ENCODE measurements at places on chromosomes 4 and X.

GRCh38 chrX:19810006-19810774, 77.2 kb downstream of the SH3KBP1 start:
- no peak for DNase-seq

- DNase-seq = no peak
Observed at GRCh38 chr4:81694176-81694913, 222.6 kb upstream of the RASGEF1B start.

DNA sequence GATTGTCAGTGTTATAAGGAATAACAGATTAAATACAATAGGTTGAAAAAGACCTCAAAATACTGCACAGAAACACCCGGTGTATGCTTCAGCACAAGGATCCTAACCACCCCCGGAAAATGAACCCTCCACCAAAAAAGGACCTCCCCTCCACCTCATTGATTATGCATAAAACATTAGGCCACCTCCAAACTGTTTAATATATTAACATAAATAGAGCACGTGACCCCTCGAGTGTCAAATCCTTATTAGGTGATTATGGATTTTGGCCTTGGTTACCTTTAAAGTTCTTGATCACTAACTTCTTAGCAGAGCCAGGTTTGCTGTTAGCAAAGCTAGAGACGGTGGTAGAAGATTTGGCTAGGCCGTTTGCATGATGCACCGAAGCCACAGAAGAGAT, 958 bp downstream of the CUL4B start:
- DNase-seq = peak; percentile 3

DNA sequence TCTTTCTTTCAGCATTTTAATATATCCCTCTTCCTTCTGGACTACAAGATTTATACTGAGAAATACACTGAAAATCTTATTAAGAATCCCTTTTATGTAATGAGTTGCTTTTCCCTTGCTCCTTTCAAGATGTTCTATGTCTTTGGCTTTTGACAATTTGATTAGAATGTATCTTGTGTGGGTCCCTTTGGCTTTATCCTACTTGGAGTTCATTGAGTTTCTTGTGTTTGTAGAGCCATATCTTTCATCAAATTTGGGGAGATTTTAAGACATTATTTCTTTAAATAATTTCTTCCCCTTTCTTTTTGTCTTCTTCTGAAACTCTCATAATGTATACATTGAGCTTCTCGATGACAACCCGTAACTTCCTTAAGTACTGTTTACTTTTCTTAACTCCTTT, 739.9 kb upstream of the AMOT start:
- no peak for DNase-seq

GRCh38 chr4:101670897-101671296, 119.6 kb upstream of the BANK1 start:
- DNase-seq = no peak

DNA sequence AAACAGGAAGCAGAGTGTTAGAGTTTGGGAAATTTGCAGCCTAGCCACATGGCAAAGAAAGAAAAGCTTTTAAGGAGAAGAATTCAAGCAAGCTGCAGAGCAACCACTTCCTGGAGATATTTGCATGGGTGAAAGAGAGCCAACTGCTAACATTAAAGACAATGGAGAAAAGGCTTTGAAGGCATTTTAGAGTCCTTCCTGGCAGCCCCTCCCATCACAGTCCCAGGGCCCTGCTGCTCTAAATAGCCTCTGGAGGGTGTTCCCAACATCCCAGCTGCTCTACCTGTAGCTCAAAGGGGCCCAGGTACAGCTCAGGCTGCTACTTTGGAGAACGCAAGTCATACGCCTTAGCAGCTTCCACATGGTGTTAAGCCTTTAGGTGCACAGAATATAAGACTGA, 235.9 kb upstream of the FMR1 start:
- no peak for DNase-seq

DNA sequence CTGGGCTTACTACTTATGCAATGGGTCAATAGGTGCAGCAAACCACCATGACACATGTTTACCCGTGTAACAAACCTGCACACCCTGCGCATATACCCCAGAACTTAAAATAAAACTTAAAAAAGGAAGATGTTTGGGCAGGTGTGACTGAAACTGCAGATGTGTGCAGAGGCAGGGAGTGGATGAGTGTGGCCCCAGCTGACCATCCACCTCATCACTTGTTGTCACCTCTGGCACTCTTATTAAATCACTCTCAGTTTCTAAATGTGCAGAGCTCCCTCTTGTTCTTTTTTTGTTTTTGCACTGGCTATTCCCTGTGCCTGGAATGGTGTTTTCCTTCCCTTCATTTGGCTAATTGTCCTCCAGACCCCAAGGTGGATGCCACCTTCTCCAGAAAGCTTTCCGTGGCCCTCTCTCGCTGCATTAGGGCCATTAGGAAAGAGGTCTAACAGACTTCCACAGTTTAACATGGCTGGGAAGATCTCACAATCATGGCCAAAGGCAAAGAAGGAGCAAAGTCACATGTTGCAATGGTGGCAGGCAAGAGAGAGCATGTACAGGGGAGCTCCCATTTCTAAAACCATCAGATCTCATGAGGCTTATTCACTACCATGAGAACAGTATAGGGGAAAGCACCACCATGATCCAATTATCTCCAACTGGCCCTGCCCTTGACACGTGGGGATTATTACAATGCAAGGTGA, 58.5 kb downstream of the SLC2A9 start:
- no peak for DNase-seq

DNA sequence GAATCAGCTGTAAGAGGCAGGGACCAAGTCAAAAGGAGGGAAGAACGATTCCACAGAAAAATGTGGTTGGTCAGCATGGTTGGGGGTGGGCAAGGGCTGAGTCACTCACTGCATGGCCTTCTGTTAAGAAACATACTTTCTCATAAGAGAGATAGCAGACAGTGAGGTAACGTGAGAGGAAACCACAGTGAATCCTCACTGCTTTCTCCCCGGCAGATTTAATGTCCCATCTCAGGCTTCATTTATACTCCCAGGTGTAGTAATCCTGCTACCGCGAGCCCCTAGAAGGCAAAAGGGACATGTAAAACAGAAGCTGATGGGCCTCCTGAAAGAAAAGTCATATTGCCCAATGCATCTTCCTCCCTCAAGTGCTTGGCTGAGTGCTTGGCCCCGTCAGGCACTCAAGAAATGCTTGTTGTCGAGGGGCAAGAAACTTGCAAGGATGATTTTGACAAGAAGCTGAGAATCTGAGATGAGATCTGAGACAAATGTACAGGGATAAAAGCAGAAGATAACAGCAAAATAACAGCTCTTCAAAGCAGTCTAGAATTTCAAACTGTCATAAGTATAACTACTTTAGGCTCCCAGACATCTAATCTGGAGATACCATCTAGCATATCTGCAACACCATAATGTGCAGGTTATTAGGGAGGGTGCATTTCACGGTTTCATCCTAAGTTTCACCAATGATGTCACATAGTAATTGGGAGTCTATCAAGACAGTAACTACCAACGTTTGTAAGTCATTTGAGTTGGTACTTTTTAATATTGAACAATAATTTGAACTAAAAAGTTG, 40.2 kb downstream of the SH3KBP1 start:
- peak; percentile 62 for DNase-seq

DNA sequence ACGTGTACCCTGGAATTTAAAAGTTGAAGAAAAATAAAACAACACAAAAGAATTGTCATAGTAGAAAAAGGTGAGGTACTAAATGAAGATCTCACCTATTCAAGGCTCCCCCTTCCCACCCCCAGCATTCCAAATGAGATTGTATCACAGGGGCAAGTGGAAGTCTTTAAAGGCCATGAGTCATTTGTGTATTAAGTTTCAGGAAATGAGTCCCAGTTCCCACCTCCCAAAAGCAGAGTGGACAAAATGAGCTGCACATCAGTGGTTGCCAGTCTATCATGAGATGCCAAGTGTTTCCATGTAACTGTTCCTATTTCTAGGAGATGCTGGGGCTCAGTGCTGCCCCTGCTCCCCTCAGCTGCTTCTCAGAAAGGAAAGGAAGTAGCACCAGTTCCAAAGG, 20.1 kb downstream of the ARHGEF9 start:
- DNase-seq = no peak

DNA sequence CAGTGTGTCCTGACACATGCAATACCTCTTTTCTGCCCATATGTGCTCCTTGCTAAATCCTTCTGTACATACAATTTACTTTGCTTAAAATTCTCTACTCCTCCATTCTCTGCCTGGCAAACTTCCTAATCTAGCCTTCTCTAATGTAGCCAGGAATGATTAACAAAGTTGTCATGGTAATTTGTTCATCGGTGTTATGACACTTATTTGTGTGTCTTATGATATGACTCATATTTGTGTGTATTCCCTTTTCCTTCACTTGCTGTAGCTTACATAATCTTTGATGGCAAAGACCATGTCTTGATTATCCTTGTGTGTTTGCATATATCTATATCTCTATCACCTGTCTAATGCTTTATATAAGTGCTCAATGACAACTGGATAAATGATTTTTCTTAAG, 133.3 kb downstream of the COL25A1 start:
- DNase-seq = no peak

DNA sequence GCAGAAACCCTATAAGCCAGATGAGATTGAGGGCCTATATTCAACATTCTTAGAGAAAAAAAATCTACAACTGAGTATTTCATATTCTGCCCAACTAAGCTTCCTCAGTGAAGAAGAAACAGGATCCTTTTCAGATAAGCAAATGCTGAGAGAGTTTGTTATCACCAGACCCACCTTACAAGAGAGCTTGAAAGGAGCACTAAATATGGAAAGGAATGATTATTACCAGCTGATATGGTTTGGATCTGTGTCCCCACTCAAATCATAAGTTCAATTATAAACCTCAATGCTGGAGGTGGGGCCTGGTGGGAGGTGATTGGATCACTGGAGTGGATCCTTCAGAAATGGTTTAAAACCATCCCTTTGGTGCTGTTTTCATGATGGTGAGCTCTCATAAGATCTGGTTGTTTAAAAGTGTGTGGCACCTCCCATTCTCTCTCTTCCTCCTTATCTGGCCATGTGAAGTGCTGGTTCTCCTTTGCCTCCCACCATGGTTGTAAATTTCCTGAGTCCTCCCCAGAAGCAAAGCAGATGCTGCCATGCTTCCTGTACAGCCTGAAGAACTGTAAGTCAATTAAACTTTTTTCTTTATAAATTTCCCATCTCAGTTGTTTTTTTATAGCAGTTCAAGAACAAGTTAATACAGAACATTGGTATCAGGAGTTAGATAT, 144.2 kb downstream of the MSN start:
- peak; percentile 7 for DNase-seq

DNA sequence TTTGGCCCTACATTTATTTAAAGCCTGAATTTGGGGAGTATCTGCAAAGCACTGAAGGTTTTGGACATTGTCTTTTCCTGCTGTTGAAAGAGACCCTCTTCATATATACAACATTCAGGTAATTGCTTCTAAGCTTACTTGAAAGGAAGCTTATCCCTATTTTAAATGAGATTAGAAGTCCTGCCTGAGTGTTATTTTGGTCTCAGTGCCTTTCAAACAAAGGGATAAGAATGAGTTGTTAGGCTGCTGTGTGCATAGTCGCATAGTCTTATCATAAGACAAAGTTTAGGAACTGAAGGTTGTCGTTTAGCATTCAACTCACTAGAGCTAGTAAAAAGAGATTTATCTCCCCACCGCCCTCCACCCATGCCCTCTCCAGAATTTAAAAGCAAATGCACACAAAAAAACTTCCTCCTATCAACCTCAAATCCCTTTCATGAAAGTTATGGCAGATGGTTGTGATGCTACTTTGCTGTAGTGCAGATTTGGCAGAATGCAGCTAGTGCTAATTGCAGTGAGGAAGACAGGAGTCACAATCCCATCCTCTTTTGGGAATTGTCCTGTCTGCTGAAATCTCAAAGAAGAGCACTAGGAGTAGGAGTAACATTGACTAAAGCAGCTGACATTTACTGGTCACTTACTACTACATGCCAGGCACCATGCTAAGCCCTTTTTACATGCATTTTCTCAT, 5.8 kb downstream of the HERC3 start:
- no peak for DNase-seq

GRCh38 chr4:153209410-153209809, 5.2 kb downstream of the TRIM2 start:
- no peak for DNase-seq

- no peak for DNase-seq
Observed at GRCh38 chr4:152073351-152074087, 312.7 kb upstream of the GATB start.

- no peak for DNase-seq
Observed at GRCh38 chrX:67545893-67546495, 2.2 kb downstream of the AR start.

DNA sequence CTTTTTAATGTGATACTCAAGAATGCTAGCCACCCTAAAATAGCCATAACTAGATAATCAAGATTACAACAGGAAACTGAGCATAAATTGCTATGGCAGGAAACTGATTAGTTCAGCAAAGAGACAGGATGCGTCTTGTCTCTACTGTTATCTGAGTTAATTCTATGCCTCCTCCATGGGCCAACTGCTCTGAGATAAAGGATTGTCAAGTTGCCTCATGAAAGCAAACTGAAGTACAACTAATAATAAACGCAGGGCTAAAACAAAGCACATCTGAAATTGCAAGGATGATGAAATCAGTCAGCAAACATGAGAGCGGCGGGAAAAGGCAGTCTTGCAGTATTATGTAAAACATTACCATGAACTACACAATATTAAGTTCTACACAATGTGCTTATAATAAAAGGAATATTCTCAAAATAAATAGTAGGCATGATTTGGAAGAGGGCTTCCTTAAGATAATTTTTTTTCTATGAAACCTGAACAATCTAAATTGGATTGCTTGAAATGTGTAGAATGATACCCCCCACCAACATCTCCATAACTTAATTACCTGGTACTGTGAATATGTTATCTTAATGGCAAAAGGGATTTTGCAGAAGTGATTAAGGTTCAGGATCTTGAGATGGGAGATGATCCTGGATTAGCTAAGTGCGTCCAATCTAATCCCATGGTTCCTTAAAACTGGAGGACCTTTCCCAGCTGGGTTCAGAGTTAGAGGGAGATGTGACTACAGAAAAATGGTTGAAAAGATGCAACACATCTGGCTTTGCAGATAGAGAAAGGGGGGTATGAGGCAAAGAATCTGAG, 65.9 kb downstream of the ANTXR2 start:
- DNase-seq = peak; percentile 72

DNA sequence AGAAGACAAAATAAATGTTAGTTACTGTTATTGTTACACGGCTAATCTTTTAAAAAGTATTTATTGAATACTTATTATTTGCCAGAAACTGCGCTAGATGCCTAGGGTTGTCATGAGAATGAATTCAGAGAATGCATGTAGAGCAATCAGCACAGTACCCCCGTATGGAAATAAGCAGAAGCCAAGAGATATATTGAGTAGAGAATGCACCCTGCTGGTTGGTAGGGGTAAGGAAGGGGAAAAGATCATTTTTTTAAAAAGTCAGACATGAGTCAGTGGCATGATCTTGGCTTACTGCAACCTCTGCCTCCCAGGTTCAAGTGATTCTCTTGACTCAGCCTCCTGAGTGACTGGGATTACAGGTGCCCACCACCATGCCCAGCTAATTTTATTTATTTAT, 13.1 kb upstream of the DRP2 start:
- peak; percentile 51 for DNase-seq

- DNase-seq = peak; percentile 23
Observed at GRCh38 chr4:122803788-122804208, 22.8 kb upstream of the FGF2 start.

DNA sequence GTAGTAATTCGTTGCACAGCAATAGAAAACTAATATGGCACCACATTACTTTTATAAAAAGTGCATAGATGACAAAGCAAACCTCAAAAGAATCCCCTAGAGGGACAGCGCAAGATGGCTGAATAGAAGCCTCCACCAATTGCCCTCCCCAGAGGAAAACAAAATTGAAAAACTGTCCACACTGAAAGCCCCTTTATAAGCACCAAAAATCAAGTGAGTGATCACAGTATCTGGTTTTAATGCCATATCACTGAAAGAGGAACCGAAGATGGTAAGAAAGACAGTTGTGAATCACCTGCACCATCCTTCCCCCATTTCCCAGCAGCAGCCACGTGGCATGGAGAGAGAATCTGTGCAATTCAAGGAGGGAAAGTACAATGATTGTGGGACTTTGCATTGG, 522.2 kb downstream of the GLUD2 start:
- no peak for DNase-seq

All from hematopoietic multipotent progenitor cell treated with erythropoietin and hydrocortisone succinate and interleukin-3 and kit ligand, for 8 days (in vitro differentiated cells).